ENCODE measurements at places on chromosomes 16 and 17. TPM values are rescaled to one million over a fixed set of nuclear protein-coding genes. Genes with fewer than 3 reads are reported as not detected.

DNA sequence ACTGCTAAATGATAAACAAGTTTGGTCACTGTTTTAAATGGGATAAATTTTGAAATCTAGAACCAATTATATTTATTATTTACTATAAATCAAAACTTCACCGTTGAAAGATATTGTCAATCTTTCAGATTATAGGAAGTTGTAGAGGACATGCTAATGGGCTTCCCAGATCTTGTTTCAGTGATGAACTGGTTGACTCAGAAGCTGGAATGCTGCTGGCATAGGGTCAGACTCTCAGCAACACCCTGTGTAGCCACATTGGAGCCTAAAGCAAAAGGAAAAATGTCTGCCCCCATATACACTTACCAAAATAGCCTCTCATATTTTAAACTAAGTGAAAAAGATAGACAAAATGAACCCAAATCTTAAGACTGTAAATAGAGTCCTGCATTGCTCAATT is 916.9 kb upstream of the SOX9 start:
- no peak for DNase-seq

- peak; percentile 61 for DNase-seq
Observed at GRCh38 chr16:80369138-80369958, 171.4 kb upstream of the DYNLRB2 start.

DNA sequence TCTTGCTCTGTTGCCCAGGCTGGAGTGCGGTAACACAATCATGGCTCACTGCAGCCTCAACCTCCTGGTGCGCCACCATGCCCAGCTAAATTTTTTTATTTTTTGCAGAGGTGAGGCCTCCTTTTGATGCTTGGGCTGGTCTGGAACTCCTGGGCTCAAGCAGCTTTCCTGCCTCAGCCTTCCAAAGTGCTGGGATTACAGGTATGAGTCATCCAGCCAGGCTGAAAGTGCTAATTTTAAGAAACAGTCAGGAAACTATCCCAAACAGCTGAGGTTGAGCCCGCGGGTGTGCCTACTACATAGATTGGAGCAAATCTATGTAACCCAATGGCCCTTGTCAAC is 738 bp upstream of the XPO6 start:
- DNase-seq, result no peak

- DNase-seq, result no peak
Observed at GRCh38 chr16:88016964-88017363, 65.7 kb downstream of the BANP start.

KRT39 gene
- polyA plus RNA-seq, result not detected

ADAMTS18 gene
- 3.9 TPM for polyA plus RNA-seq

DNA sequence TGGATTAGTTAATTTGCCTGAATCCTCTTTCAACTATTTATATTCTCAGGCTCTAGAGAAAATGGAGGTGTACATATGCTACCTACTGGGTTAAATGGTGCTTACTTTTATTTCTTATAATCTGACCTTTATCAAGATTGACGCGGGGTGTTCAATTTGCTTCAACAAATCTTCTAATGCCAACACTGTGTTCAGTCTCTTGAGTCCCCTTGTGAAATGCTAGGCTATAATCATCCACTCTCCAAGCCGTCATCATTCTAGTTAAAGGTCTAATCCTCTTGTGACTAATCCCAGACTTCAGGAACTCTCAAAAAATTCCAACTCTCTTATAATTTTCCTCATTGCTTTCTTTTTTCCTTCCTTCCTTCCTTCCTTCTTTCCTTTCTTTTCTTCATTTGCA is 1396.2 kb downstream of the CDH8 start:
- DNase-seq, result no peak

DNA sequence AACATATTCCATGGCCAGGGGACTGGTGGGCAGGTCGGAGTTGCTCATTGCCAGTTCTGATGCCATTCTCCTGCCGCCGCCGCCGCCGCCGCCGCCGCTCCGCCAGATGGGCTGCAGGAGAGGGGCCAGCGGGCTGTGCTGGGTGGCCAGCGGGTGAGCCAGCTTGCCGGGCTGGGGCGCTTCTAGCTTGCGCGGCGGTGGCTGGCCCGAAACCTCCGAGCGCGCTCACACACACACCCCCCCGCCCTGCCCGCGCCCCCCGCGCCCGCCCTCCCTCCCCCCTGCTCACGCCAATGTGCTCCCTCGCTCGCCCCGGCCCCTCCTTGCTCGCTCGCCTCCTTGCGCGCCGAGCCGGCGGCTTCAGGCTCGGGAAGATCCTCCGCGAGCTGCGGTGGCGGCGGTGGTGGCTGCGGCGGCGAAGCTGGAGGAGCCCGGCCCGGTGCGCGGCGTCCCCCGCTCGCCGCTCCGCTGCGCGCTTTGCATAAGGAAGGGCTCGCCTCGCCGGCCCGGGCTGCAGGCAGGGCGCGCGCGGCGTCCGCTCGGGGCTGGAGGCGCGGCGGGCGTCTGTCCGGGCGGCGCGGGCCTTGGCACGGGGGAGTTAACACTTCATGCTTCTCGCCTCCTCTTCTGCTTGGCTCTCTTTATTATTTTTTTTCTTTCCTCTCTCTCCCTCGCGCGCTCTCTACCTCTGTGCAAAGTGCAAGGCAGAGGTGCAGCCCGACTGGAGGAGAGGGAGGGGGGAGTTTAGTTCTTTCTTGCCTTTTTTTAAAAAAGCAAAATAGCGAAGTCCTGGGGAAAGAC is 500 bp downstream of the MAF start:
- peak; percentile 65 for DNase-seq

GRCh38 chr16:77462894-77463293 is 28.1 kb upstream of the ADAMTS18 start:
- DNase-seq, result no peak

EPN2 gene
- 50.9 TPM for polyA plus RNA-seq

All from renal pelvis (tissue), 12 donors.